ENCODE measurements at places on chromosomes 5 and 9.

- no peak for DNase-seq
Measured at GRCh38 chr5:179311581-179311980, 33.7 kb downstream of the ADAMTS2 start.

- no peak for DNase-seq
Measured at GRCh38 chr5:4205398-4205797, 609.8 kb downstream of the IRX1 start.

GRCh38 chr5:102049517-102049916 is 246.6 kb downstream of the SLCO4C1 start:
- no peak for DNase-seq

GRCh38 chr9:111955048-111955447 is 58.4 kb downstream of the UGCG start:
- no peak for DNase-seq

DNA sequence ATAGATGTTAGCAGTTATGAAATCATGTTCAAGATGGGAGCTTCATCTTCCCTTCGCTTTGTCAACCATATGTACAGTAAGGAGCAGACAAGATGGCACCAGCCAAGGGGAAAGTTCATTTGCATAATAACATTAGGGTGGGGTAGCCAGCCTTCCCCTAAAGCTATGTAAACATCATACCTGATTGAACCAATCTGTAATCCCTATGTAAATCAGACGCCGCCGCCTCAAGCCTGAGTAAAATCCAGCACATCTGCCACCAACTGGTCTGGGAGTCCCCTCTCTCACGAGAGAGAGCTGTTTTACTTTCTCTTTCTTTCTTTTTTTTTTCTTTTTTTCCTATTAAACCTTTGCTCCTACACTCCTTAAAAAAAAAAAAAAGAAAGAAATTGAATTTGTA is 30.8 kb upstream of the REEP2 start:
- DNase-seq = peak; percentile 21

- no peak for DNase-seq
Measured at GRCh38 chr5:132821791-132822190, 8.7 kb downstream of the SHROOM1 start.

- no peak for DNase-seq
Measured at GRCh38 chr9:109887079-109887478, 107.1 kb downstream of the PALM2AKAP2 start.

DNA sequence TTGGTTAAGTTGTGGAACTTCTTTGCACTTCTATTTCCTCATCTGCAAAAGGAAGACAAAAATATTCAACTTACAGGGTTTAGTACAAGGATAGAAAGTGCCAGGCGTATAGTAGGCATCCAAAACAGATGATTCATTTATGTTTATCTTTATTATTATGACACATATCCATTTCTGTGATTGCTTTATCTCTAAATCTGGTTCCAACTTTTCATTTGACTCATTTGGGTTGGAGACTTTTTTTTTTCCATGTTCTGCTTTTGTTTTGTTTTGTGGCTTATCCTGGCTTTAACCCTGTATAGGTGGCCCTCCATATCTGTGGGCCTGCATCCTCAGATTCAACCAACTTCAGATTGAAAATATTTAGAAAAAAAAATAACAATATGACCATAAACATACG is 186.7 kb upstream of the SLC24A2 start:
- no peak for DNase-seq

- DNase-seq = peak; percentile 24
Measured at GRCh38 chr9:78144663-78145377, 91.1 kb upstream of the CEP78 start.

DNA sequence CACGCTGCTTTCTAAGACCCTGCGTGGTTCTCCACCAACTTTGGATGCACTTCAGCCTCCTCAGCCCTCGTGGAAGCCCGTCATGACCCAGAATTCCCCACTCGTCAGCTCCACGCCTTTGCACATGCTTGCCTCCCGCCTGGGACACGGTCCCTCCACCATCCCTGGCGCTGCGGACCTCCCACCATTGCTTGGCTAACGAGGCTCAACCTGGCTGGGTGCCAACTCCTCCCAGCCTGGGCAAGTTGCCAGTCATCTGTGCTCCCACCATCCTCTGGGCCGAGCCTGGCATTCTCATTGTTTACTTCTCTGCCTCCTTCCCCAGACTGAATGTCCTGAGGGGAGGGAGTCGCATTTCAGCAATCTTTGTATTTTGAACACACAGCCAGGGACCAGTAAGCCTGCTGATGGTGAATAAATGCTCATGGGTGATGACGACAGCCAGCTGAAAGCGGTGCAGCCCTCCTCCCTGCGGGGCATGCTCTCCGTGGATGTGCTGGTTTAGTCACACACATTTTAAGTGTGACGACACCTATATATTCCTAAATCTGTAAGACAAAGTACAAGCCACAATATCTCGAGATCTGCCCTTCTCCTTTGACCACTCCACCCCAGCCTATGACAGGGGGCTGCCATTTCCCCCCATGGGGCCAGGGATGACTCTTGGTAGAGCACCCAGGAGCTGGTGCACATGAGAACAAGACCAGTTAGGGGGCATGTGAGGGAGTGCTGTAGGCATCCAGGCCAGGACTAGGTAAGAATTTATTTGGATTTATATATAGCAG is 37.6 kb downstream of the ANKRD33B start:
- DNase-seq = peak; percentile 31

DNA sequence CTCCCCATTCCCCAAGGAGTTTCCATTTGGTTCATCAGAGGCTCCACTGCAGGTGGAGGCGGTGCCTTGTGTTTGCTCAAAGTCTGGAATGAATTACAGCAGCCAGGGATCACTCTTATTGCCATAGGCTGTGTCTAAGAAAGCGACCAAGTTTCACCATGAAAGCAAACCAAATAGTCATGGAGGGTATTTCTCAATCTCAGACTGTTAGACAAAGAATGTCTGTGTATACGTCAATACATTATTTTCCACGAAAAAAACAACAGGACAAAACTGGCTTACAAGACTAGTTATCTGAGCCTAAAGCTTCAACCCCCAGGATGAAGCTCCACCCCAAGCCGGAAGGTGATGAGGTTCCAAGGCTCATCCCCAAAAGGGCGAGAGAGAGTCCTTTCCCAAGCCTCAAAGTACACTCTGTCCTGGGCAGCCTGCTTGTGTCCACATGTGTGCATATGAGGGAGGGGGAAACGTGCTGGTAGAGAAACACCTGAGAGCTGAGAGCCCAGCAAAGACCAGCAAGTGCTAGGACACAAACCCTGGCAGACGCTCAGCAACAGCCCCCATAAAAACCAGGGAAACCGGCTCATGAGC is 4.3 kb downstream of the B4GALT1 start:
- DNase-seq = peak; percentile 73

GRCh38 chr9:76255781-76256455 is 138.3 kb downstream of the RFK start:
- peak; percentile 70 for DNase-seq

DNA sequence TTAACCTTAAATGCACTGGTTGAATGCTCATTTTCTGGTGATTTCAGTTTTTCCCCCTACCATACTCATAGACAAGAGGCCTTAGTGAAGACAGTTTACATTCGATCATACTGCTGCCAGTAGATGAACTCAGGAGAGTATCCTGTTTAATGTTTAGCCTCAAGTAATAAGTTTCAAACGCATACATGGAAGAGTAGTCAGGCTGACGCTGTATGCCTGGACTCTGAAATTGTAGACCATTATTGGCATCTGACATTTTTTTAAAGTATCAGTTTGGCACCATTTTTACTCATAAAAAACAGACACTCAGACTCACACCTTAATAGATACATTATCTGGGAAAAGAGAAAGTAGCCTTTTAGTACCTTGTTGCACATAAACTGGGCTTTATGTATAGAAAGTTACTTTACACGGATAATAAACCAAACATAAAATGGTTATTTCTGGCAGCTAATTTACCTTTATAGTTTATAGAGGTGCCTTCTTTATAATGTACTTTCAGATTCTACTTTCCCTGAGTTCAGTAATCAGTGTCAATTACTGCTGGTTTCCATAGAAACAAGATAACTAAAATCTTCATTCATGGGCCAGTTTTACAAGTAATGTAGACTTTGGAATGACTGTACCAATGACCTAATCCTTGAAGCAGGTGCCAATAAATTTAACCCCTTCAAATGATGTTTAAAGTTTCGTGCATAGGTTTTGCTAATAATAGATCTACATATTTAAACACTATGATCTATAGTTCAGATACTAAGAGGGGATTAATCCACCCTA is 183.8 kb upstream of the ITGA1 start:
- DNase-seq = no peak

DNA sequence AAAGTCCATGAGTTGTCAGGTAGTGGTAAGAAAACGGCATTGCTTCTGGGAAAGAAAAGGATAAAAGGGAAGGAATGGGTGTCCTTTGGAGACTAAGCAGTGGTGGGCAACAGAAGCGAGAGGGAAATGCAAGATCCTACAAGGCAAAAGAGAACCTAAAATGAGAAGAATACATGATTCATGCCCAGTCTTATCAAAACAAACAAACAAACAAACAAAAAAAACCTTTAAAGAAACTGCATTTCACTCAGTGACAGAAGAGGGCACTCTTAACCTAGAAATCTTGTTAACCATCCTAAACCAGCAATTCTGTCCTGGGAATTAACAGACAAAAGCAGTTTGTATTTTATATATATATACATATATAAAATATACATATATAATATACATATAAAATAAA is 88.5 kb downstream of the SUSD1 start:
- no peak for DNase-seq

- peak; percentile 7 for DNase-seq
Measured at GRCh38 chr5:125205601-125206225, 459.3 kb upstream of the ZNF608 start.

GRCh38 chr5:168525856-168526255 is 3.2 kb upstream of the FBLL1 start:
- DNase-seq = no peak

GRCh38 chr5:180820788-180821321 is 18.2 kb upstream of the MGAT1 start:
- peak; percentile 97 for DNase-seq

DNA sequence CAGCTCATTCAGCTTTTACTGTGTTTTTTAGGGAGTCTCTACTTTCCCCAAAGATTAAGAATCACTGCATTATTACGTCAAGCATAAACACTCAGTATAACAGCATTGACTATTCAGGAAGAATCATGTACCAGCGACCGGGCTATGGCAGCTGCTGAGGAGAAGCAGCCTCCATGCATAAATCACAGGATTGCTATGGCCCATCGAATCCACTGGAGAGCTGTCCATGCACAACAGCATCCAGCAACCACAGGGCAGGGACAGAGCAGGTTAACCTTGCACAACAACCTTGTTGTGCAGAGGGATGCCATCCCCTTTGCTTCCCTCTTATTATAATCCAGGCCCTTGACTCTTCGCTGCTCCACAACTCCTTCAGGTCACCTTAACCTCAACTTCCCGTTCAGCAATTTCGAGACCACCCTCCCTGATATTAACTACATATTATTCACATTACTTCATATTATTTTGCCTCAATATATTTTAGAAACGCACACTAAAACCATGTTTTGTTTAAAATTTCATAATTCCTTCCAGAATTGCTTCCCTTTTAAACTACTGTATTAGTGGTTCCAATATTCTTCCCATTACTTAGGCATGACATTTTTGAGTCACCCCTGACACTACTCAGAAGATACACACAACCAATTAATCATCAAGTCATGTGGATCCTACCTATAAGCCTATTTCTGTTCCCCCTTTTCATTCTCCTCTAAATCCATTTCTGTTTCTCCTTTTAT is 991 bp downstream of the IARS1 start:
- DNase-seq = peak; percentile 73
